Astrocyte (in vitro differentiated cells and primary cell): ENCODE measurements at places on chromosomes 16 and 17. TPM values are rescaled to one million over a fixed set of nuclear protein-coding genes. Genes with fewer than 3 reads are reported as not detected.

DNA sequence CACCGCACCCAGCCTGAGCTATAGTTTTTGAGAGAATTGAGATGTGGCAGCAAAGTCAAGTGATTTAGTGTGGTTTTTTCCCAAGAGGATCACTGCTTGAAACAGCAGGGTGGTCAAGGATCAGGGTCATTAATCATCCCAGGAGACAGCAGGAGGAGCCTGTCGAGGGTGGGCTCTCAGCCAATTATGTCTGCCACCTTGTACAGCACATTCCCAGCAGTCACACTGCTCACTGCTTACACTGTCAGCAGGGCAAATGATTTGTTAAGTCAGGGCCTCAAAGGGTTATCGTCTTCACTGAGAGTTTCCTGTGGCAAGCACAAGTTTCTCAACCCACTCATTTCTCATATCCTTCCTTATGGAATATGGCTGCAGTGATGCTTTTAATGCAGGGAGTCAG is 13.2 kb downstream of the B3GNT9 start:
- peaks cover 40% of the 10 kb centered on the region for H3K36me3 ChIP-seq
- no peak overlapping the region for H3K4me3 ChIP-seq
- no peaks in the 10 kb centered on the region for H3K27me3 ChIP-seq
- H3K27ac ChIP-seq, result no peak overlapping the region
- DNase-seq, result peak; percentile 30

DNA sequence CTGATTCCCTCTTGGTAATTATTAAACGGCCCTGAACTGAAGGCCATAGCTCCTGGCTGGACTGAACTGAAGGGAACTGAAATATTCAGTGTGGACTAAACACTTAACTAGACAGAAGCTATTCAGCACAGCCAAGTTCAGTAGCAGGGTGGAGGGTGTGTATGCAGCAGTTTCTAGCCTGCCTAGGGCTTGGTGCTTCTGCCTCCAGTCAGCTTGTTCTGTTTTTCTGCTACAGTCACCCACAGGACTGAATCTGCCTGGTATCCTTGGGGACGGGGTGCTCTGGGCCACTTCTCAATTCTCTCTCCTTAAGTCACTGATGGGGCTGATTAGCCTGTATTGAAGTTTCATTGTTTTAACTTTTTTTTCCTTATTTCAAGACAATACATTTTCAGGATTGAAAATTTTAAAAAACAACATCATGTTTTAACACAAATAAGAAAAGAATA is 77.1 kb downstream of the WWP2 start:
- no peaks in the 10 kb centered on the region for H3K36me3 ChIP-seq
- H3K27me3 ChIP-seq, result no peaks in the 10 kb centered on the region
- no peak for DNase-seq

- no peak overlapping the region for H3K27ac ChIP-seq
- no peak for DNase-seq
- H3K36me3 ChIP-seq, result no peaks in the 10 kb centered on the region
- no peaks in the 10 kb centered on the region for H3K4me1 ChIP-seq
- H3K4me3 ChIP-seq, result no peak overlapping the region
- no peaks in the 10 kb centered on the region for H3K27me3 ChIP-seq
Observed at GRCh38 chr17:56830726-56831368, 2.9 kb downstream of the C17orf67 start.

DNA sequence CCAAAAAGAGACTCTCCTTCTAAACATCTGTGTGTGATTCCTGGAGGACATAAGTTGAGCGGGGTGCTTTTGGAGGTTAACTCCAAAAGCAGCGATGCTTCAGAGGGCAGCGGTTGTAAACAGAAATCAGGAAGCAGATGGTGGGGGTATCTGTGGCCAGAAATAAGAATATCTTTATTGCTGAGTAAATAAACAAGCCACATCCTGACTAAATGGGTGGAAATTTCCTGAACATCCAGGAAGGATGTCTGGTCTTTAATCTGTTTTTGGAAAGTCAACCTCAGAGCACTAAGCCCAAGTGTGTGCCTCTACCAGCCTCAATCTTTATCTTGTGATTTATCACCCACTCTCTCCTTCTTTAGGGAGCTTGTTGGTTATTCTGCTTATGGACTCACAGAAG is 123.3 kb downstream of the CDH13 start:
- H3K27me3 ChIP-seq, result no peaks in the 10 kb centered on the region
- no peak overlapping the region for H3K4me3 ChIP-seq
- peaks cover 15% of the 10 kb centered on the region for H3K4me1 ChIP-seq
- no peak overlapping the region for H3K27ac ChIP-seq
- H3K36me3 ChIP-seq, result no peaks in the 10 kb centered on the region
- DNase-seq, result no peak

KRTAP2-3 gene
- 3.8 and 7.1 TPM in 2 replicates for total RNA-seq
